ENCODE measurements at places on chromosomes 7 and 10.

GRCh38 chr7:151327659-151328058, 14.0 kb upstream of the NUB1 start:
- peak; percentile 53 for DNase-seq

DNA sequence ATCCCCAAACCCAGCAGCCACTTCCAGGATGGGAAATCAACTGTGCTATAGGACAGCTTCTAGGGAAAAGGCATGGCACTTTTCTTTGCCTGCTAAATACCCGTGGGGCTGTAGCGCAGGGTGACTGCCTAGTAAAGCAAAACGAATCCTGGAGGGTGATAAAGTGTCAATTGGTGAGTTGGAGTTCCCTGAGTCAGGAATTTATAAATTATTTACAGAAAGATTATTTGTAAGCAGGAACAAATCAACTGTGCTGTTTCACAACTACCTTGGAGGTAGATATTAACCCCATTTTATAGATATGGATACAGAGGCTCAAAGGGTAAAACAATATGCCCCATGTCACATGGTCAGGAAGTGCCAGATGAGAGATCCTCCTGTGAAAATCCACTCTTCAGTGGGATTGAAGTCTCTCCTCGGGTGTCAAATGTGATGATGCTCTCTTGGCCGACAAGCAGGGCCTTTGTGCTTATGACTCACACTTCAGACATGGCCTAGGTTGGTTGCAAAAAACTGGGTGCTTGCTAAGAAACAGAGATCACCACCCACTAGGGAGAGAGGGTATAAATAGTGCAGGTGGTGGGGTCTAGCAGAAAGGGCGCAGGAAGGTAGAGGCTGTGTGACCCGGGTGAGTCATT, 383.2 kb upstream of the ZMIZ1 start:
- DNase-seq = no peak

GRCh38 chr10:73967022-73967429, 30.9 kb upstream of the VCL start:
- DNase-seq = no peak

DNA sequence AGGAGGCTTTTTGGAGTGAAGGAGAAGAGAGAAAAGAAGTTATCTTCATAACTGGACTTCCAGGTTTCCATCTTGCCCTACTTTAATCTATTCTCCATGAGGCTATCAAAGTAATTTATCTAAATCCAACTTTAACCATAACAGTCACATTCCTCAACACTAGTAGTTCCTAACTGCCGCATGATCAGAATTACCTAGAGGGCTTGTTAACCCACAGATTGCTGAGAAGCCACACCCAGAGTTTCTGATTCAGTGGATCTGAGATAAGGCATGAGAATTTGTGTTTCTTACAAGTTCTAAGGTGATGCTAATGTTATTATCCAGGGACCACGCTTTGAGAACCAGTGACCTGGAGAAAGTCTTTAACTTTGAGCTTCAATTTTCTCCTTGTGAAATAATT, 8.3 kb upstream of the COL1A2 start:
- no peak for DNase-seq

- DNase-seq = no peak
These were observed 61.5 kb downstream of the HELLS start for GRCh38 chr10:94607111-94607510.

DNA sequence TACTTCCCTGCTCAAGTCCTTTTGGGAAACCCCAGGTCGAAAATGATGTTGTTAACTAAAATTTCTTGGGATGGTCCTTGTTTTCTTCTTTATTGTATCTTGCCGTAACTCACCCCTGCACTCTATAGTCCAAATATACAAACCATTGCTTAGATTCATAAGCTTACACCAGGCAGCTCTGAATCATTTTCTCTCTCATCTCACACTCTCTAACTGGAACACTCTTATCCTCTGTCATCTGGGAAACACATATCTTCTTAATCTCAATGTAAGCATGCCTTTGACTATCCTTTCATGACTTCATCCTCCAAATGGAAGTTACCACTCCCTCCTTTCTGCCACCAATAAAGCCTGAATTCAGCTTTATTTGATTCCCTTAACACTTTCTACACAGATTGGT, 175.8 kb upstream of the ANK3 start:
- peak; percentile 11 for DNase-seq

DNA sequence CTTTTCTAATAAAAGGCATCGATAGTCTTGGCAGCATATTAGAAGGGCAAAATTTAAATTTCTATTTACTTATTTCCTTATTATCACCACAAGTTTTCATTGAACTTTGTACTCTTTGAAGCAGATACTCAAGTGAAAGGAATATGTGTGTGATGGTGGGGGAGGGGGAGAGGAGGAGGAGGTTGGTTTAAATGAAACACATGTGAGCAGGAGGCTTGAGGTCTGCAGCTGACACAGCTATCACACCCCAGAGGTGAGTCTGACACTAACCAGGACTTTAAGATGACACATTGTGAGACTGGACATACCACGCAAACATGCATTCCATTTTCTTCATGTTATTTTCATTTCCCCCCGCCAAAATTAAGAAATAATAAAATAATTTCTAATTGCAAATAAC, 63.3 kb downstream of the CTTNBP2 start:
- no peak for DNase-seq

- DNase-seq = no peak
These were observed 30.7 kb downstream of the ERCC6 start for GRCh38 chr10:49508249-49508648.

DNA sequence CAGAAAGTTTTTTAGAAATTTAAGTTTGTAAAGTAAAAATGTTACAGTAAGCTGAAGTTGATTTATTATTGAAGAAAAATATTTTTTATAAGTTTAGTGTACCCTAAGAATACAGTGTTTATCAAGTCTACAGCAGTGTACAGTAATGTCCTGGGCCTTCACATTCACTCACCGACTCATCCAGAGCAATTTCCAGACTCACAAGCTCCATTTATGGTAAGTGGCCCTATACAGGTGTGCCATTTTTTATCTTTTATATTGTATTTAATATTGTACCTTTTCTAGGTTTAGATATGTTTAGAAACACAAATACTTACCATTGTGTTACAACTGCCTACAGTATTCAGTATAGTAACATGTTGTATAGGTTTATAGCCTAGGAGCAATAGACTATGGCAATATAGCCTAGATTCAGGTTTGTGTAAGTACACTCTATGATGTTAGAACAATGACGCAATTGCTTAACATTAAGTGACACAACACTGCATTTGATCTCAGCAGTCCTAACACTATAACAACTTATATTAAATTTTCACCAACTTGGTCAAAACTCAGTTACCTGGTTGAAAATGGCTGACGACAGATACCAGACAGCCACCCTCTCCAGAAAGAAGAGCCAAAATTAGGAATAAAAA, 45.7 kb downstream of the HIBADH start:
- DNase-seq = no peak

DNA sequence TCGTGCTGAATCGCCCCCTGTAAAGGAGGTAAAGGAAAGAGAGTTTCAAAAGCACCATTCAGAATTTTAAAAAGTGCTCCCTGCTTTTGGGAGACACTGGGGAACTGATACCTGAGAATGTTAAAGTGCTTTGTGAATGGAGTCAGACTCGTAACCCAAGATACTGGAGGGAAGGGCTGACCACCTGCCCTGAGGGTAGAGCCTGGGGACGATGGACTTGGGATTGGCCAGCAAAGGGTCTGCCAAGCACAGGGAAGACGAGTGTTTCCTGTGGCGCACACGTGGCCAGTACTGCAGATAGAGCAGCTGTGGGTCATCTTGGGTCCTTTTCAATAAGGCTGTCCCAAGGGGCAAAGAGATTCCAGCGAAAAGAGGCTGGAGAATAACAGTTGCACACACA, 1284.1 kb upstream of the AUTS2 start:
- DNase-seq = no peak

GRCh38 chr10:103678178-103678526, 177.2 kb downstream of the SH3PXD2A start:
- DNase-seq = peak; percentile 98

- DNase-seq = peak; percentile 7
These were observed 30.3 kb downstream of the ARL5B start for GRCh38 chr10:18689498-18689897.

DNA sequence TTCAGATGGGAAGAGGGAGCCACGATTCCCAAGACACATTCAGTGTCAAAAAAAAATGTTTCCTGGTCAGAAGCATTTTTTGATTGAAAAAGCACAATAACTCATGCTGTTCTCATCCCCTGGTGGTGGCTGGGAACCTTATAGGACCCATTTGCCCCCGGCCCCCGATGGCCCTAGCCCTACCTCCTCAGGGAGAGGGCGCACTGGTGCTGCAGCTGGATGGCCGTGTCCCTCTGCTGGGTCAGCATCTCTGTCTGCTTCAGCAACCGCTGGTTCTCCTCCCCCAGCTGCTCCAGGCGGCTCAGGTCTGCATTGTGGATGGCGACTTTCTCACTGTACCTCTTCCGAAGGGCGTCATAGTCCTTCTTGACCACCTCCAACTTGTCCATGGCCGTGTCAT, 83.3 kb downstream of the DLG5 start:
- DNase-seq = no peak

GRCh38 chr10:12241810-12242529, 46.0 kb downstream of the CDC123 start:
- peak; percentile 11 for DNase-seq

DNA sequence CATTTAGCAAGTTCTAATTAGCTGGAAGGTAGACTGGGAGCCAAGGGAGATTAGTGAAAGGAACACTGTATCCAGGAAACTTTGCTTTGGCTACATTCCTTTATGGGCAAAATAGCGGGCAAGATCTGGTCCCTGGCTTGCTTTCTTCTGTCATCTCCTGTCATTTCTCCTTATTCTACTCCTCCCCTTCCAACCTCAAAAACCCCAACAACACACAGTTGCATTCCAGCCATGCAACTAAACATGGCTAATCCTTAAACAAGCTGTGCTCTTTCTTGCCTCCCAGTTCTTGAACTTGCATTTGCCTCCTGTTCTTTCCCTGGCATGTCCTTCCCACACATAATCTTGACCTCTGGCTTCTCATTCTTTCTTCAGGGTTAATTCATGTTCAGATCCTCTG, 59.5 kb upstream of the CDCA7L start:
- no peak for DNase-seq

DNA sequence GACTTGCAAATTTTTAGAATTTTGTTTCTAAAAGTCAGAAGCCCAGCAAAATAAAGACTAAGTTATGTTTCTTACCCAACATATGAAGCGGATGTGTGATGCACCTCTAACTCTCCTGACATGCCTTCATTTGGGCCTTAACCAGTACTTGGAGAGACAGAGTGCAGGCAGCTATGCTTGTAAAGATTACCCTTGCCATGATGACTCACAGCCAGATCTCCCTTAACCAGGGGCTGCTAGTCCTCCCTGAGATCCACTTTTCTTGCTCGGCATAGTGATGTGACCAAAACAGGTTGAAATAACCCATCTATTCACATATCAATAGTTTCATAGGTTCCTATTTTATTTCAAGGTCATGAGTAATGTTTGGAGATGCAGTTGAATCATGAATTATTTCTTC, 43.6 kb downstream of the PPP1R3A start:
- no peak for DNase-seq

GRCh38 chr7:961546-962400, 7.3 kb upstream of the ADAP1 start:
- no peak for DNase-seq

DNA sequence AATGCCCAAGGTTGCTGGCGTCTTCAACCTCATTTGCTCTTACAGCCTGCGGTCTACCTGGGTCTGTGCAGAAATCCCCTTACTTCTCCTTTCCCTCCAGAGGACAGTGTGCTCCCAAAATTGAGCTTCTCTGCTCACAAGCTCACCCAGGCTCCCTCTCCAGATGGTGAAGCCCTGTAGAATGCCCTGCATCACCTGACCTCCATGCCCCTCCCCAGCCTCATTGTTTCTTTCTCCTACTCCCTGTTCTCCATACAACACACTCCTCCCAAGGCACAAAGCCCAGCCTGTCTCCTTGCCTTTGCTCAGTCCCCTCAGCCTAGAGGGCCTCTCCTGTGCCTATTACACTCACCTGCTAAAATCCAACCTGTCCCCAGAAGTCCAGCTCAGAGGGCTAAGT, 3.5 kb downstream of the CRHR2 start:
- no peak for DNase-seq

DNA sequence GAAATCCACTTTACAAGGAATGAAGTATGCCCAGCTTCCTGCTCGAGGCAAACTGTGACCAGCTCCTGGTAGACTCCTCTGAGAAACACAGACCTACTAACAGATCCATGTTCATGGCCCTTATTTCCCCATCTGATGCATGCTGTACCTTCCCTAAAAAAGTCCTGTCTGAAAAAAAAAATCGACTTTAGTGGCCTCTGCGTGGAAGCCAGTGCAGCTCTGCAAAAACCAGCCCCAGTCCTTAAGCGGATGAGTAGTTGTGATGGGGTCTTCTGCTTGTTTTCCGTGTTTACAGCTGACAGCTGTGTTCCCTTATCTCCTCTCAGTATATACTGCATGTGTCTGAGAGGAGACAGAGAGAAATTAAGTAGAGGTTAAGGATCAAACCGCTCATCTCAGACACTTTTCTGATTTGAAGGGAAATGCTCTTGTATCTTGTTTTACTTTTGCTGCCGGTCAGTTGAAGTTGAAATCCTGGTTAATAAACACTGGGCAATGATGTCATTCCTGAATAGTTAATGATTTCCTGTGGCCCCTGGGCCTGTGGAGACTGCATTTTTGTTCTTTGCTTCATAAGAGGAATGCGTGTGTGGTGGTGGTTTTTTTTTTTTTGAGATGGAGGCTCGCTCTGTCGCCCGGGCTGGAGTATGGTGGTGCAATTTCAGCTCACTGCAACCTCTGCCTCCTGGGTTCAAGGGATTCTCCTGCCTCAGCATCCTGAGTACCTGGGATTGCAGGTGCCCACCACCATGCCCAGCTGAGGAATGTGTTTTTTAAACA, 67.6 kb downstream of the DOCK1 start:
- DNase-seq = peak; percentile 86

DNA sequence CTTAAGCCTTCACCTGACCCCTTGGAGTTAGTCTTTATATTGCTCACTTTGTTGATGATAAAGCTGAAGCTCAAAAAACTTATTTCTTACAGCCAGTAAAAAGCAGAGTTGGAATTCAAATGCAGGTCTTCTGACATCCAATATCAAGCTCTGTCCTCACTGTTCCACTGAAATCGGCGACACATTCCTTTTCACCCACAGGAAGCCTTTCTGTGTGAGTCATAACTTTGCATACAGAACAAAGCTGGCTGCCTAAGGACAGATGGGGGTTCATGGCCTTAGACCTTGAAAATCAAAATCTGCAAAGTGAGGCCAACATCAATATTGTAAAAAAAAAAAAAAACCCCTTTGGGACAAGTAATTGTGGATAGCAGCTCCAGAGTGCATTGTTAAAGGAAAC, 21.8 kb upstream of the AKR1B1 start:
- DNase-seq = peak; percentile 76

DNA sequence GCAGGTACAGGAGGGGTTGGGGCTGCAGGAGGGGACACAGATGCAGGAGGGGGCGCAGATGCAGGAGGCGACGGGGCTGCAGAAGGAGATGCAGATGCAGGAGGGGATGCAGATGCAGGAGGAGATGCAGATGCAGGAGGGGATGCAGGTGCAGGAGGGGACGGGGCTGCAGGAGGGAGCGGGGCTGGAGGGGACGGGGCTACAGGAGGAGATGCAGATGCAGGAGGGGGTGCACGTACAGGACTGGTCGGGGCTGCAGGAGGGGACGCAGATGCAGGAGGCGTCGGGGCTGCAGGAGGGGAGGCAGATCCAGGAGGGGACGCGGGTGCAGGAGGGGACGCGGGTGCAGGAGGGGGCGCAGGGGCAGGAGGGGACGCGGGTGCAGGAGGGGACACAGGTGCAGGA, 66.5 kb downstream of the VWA2 start:
- DNase-seq = no peak

GRCh38 chr7:1919539-1920265, 249.6 kb downstream of the ELFN1 start:
- DNase-seq = peak; percentile 37
